ENCODE measurements at places on chromosomes 1 and 21.

- DNase-seq = no peak
Observed at GRCh38 chr1:48251323-48251722, 28.8 kb downstream of the SLC5A9 start.

GRCh38 chr21:40118527-40118926, 251.3 kb downstream of the PCP4 start:
- no peak for DNase-seq

- DNase-seq = no peak
Observed at GRCh38 chr1:71089536-71090270, 8.9 kb upstream of the ZRANB2 start.

GRCh38 chr1:88612773-88613172, 71.3 kb upstream of the PKN2 start:
- DNase-seq = no peak

- DNase-seq = no peak
Observed at GRCh38 chr1:175885326-175885725, 141.9 kb upstream of the TNR start.

- DNase-seq = no peak
Observed at GRCh38 chr1:235313262-235313661, 14.7 kb downstream of the ARID4B start.

DNA sequence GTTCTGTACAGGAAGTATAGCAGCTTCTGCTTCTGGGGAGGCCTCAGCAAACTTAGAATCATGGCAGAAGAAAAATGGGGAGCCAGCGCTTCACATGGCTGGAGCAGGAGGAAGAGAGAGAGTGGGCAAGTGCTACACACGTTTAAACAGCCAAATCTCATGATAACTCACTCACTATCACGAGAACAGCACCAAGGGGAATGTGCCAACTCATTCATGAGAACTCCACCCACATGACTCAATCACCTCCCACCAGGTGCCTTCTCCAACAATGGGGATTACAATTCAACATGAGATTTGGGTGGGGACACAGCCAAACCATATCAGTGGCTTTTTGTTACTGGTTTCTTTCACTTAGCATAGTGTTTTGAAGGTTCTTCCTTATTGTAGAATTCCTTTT, 138.6 kb downstream of the SYT14 start:
- DNase-seq = no peak

- no peak for DNase-seq
Observed at GRCh38 chr1:40708750-40709099, 17.2 kb downstream of the NFYC start.

DNA sequence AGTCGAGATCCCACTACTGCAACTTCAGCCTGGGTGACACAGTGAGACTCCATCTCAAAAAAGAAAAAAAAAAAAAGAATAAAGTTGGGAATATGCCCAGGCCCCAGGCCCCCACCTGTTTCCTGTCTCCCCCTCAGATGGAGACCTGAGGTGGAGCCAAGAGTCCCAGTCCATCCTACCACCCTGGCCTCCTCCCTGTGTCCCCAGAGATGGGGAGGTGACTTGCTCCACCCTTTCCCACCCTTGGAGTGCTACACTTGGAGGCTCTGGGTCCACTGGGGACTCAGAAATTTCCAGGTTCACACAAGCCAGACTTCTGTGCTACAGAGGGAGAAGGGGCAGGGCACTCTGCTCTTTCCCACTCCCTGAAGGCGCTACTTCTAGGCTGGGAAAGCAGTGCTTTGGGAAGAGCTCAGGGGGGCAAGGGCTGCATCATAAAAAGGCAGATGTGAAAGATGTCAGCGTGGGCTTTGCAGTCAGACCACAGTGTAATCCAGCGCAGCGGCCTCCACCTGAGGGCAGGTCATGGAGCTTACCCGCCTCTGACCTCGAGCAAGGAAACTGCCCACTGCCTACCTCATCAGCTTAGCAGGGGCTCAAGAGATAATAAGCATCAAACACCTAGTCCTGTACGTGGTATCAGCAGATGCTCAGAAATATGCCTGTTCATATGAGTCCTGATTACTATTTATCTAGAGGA, 13.4 kb downstream of the TMEM63A start:
- DNase-seq = no peak

DNA sequence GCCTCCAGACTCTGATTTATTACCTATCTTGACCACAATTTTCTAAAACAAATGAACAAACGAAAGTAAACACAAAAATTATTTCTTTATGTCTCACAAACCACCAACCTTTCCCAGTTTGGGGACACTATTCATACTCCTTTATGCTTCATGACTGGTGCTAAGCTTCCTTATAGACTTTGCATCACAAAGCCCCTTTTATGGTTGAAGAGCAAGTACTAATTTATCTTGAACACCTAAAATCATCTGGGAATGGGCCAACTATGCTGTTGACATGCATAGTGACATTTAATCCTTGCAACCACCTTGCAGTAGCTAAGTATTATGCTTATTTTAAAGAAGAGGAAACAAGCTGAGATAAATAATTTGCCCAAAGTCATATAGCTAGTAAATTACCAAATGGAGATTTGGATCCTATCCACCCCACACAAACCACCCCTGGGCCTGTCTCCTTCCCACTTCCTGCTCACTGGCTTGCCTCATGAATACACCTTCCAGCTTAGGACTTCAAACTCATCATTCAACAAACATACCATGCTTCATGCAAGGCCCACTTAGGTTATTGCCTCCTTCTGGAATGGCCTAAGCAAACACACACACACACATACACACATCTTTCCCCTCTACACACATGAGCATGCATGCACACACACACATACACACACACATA, 192.2 kb downstream of the PLPP3 start:
- DNase-seq = no peak

DNA sequence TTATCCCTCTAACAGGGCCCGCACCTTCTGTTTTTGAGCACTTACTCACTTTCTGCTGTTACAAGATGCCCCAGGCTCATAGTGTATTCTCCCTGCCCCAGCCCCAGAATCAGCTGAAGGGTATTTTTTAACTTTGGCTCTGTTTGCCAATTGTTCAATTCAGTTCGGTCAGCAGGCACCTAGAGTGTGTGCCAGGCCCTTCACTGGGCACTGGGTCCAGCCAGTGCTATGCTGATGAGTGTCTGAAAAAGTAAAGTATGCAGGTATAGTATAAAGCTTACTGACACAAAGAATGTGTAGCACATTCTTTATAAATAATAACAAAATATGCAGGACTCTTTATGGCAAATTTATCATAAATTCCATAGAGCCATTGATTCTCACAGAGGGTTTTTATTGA, 35.0 kb downstream of the FHAD1 start:
- DNase-seq = no peak

DNA sequence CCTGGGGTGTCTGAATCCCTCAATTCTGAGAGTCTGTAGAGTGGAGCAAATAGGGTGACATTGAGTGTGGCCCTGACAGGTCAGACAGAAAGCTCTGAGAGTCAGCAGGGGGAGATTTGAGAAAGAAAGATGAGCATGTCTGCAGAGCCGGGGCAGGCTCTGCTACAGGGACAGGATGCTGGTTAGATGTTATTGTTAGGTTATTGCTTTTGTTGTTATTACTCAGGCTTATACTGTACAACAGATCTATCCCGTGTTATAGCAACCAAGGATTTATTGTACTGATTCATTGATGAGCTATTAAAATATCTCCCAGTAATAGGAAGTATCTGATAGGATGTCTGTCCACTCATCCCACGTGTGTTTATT, 59.5 kb downstream of the NFASC start:
- DNase-seq = no peak

GRCh38 chr1:30427545-30427944, 295.8 kb downstream of the MATN1 start:
- no peak for DNase-seq

DNA sequence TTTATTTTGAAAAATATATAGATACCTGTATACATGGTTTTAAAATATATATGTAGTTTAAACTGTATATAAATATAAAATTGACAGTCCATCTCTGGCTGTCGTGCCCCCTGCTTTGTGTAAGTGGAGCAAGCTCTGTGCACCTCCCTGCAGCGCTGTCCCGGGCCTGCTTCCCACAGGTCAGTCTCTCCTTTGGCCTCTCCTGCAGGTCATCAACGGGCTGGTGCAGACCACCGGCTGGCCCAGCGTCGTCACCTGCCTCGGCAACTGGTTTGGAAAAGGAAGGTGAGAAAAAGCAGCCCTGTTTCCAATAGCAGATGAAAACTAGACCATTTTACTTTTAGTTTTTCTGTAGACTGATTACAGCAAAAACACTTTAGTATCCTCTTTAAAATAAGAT, 28.5 kb downstream of the SLC37A1 start:
- no peak for DNase-seq

GRCh38 chr21:19326531-19327319, 923.1 kb upstream of the TMPRSS15 start:
- no peak for DNase-seq

GRCh38 chr1:24705260-24706073, 39.8 kb upstream of the CLIC4 start:
- peak; percentile 54 for DNase-seq

- DNase-seq = no peak
Observed at GRCh38 chr1:42322577-42322976, 12.5 kb downstream of the FOXJ3 start.

DNA sequence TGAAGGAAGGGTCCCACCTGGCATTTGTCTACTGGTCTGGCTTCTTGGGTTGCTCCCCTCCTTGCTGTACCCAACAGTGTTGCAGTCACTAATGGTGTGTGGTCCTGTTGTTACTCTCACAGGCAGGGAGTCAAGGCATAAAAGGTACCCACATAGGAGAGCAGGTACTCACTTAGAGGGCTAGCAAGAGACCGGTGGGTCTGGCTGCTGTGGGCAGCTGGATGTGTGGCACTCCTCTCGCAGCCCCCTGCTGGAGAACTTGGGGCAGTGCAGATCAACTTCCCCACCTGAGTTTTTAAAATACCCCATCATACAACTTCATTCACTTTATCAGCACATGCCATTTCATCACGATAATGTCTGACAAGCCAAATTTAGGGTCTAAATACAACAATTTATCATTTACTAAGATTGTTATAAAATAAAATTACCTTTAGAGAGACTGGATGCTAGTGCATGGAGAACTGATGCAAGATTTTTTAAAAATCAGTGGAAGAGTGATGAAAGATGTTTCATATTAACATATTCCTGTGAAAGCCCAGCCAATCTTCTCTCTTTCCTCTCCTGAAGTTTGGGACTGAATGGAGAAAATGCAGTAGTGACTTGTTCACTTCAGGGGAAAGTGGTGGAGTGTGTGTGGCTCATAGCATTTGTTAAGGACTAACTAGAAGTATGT, 42.8 kb downstream of the ACP6 start:
- DNase-seq = peak; percentile 36

GRCh38 chr21:28228636-28228995, 764.1 kb downstream of the LTN1 start:
- no peak for DNase-seq

DNA sequence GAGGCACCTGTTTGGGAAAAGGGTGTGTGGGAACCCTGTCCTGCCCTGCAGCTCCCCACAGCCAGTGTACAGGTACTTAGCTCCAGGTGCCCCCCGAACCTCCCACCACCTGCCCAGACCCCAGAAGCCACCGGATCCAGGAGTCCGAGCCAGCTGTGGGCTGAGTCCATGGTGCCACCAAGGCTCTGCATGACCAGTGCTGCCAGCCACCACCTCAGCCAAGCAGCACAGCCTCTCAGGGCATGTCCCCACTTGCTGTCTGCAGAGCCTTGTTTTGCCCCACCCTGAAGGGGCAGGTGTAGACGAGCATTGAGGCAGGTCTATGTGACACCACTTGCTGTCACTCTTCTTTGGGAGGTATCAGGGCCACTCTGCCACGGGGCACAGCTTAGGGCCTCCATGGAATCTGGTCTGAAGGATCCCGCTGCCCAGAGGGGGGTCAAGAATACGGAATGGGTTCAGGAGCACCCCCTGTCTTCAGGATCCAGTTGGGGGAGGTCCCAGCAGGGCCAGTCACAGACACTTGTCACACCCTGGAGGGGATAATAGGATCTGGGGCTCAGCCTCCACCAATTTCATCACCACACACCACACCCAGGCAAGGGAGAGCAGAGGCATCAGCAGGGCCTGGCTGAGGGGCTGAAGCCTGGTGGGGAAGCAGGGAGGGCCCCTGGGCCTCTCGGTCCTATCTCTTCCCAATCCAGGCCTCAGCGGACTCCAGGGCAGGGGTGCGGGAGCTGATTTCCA, 27.7 kb downstream of the ARHGEF19 start:
- DNase-seq = no peak

GRCh38 chr1:234528074-234528865, 49.3 kb upstream of the TARBP1 start:
- peak; percentile 74 for DNase-seq

DNA sequence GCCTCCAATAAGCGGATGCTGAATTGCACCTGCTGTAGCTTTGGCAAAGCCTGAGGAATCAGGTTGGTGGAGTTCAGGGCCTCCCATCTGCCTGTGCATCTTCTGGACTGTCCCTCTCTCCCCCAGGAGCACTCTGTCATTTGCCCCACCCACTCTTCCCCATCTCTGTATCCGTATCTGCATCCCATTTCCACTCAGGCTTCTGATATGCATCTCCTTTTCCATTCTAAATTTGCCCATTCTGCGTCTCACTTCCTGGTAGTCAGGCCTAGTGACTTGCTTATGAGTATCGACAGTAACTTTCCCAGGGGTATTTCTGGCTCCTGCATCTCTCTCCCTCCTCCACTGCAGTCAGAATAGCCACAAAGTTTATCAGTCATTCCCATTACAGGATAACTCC, 15.6 kb downstream of the MR1 start:
- DNase-seq = no peak

DNA sequence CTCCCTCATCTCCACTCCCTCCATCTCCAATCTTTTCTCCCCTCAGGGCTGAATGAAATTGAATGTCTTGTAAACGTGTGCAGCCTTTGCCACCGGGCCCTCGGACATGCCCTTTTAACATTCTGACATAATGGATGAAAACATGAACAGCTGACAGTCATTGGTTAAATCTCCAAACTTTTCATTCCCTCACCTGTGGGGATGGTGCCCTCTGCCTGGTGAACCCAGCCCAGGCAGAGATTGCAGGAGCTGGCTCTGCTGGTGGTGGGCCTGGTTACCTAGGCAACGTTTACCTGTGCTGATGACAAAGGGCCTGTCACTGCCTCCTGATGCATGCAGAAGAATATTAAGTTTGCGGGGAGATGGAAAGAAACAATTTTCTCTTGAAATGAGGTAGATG, 21.3 kb downstream of the ST6GALNAC3 start:
- DNase-seq = no peak

- no peak for DNase-seq
Observed at GRCh38 chr1:206420471-206420870, 49.8 kb upstream of the IKBKE start.

GRCh38 chr1:6523566-6523965, 30.7 kb downstream of the NOL9 start:
- DNase-seq = peak; percentile 65

GRCh38 chr1:234902774-234903547, 225.7 kb downstream of the TOMM20 start:
- DNase-seq = no peak

- no peak for DNase-seq
Observed at GRCh38 chr21:16460936-16461335, 731.2 kb downstream of the USP25 start.

- DNase-seq = no peak
Observed at GRCh38 chr1:26084091-26084561, 16.7 kb upstream of the TRIM63 start.
